Progenitor cell of endocrine pancreas (in vitro differentiated cells): ENCODE measurements at places on chromosomes 3 and 15. TPM values are rescaled to one million over a fixed set of nuclear protein-coding genes. Genes with fewer than 3 reads are reported as not detected.
A peak's percentile ranks its signal among the peaks of the same experiment; 100 is the strongest.

The GHSR gene
- total RNA-seq, result not detected in 2 replicates

DNA sequence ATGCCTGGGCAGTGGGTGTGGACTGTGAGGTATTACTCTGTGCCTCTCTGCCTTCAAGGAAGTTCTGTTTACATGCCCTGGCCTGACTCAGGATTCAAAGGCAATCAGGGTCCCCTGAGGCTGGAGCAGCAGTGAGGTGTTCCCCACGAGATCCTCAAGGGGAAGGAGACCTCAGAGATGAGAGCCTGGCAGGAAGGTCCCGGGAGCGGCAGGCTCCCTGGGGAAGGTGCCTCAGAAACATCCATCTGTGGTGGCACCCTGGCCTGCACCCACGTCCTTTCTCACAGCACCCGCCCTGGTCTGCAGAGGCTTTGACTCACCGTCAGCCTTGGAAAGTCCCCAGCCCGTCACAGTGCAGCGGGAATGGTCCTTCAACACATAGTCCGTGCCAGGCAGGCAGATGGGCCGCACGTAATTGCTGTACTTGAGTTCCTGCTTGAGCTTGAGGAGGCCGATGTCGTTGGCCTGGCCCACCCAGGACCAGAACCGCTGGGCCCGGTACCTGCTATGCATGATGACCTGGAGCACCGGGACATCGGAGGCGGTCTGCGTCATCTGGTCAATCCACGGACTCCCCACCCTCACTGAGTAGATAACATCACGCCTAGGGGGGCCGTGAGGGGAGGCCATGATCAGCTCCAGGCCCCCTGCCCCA is 3.6 kb downstream of the PRSS50 start:
- no peaks in the 10 kb centered on the region for H3K36me3 ChIP-seq
- H3K27me3 ChIP-seq, result peaks cover 12% of the 10 kb centered on the region
- H3K4me1 ChIP-seq, result no peaks in the 10 kb centered on the region
- DNase-seq, result no peak

GRCh38 chr3:64247991-64248646 is 22.9 kb upstream of the PRICKLE2 start:
- peaks cover 20% of the 10 kb centered on the region for H3K4me1 ChIP-seq
- H3K27me3 ChIP-seq, result no peaks in the 10 kb centered on the region
- H3K4me3 ChIP-seq, result no peak overlapping the region
- peaks cover 1% of the 10 kb centered on the region for H3K36me3 ChIP-seq
- H3K27ac ChIP-seq, result peak overlapping the region; percentile 61

The C3orf22 gene
- 0.26 and 0.44 TPM in 2 replicates for total RNA-seq

DNA sequence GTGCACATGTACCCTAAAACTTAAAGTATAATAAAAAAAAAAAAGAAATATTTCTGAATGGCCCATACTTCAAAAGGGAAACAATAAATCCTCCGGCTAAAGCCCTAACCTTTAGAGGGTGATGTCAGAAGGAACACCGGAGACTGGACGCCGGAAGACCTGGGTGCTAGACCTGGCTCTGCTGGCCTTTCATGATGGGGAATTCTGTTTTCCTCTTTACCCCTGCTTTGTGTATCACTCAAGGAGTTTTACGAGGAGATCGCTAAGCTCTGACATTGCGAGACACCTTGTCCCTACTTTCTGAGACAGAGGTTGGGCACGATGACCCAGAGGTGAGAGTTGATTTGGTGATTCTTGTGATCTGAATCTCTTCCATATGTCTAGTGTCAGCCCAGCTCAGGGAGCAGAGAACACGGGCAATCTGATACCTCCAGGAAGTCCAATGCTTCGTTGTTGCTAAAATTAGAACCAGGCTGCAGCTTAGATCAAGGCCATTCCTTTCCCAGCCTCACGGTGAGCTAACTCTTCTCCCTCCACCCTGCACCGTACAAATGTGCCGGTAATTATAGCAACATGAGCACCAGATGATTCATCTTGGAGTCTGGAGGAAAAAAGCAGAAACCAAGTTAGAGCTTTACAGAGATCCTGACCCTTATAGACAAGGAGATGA is 42.0 kb upstream of the CFAP161 start:
- no peaks in the 10 kb centered on the region for H3K36me3 ChIP-seq
- H3K4me3 ChIP-seq, result no peak overlapping the region
- peaks cover 9% of the 10 kb centered on the region for H3K27me3 ChIP-seq
- no peak for DNase-seq

DNA sequence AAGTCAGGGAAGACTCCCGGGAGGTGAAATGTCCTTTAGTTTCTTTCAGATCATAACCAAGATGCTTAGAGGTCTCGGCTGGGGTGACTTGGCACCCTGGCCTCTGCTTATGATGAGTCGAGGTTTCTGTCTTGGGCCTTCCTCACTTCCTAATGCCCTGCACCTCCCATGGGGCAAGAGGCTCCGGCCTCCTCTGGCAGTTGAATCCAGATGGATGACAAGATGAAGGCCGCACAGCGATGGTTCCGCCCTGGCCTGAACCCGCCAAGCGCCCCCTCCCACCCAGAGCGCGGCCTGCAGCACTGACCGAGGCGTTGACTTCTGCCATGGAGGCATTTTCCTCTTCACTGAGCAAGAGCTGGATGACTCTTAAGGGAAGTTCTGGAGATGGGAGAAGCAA is 31.3 kb downstream of the MUC20 start:
- H3K36me3 ChIP-seq, result no peaks in the 10 kb centered on the region
- no peak overlapping the region for H3K27ac ChIP-seq
- DNase-seq, result no peak
- H3K27me3 ChIP-seq, result peaks cover 33% of the 10 kb centered on the region

The SLC9A9 gene
- 0.17 and 0.78 TPM in 2 replicates for total RNA-seq

GRCh38 chr3:34421762-34422161 is 623.3 kb downstream of the PDCD6IP start:
- DNase-seq, result no peak
- H3K4me1 ChIP-seq, result no peaks in the 10 kb centered on the region
- H3K36me3 ChIP-seq, result no peaks in the 10 kb centered on the region
- H3K27me3 ChIP-seq, result no peaks in the 10 kb centered on the region

- peak overlapping the region; percentile 48 for H3K4me3 ChIP-seq
- peak; percentile 58 for DNase-seq
- H3K27me3 ChIP-seq, result peaks cover 7% of the 10 kb centered on the region
- H3K27ac ChIP-seq, result no peak overlapping the region
These were observed 190.7 kb upstream of the NDN start for GRCh38 chr15:23877502-23878412.

DNA sequence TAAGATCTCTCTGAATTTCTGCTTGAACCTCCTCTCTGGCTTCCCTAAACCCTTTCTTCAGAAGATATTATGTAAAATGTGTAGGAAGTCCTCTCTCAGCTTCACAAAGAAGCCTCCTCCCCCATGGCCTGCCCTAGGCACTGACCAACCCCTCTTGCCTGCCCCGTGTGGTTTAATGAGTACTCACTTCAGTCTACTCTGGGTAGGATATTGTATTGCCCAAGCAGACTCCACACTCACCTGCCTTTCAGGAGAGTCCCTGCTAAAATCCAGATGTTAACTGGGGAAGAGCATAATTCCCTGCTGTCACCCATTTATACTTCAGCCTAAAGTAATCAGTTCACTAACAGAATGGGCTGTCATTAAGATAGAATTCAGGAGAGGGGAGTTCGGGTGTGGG is 2.6 kb upstream of the AGBL1 start:
- no peak overlapping the region for H3K27ac ChIP-seq
- H3K36me3 ChIP-seq, result no peaks in the 10 kb centered on the region
- peaks cover 10% of the 10 kb centered on the region for H3K4me1 ChIP-seq
- peaks cover 13% of the 10 kb centered on the region for H3K27me3 ChIP-seq
- H3K4me3 ChIP-seq, result no peak overlapping the region
- DNase-seq, result no peak

GRCh38 chr3:50630877-50631276 is 13.9 kb downstream of the MAPKAPK3 start:
- no peaks in the 10 kb centered on the region for H3K27me3 ChIP-seq
- no peaks in the 10 kb centered on the region for H3K36me3 ChIP-seq
- H3K27ac ChIP-seq, result no peak overlapping the region
- no peak overlapping the region for H3K4me3 ChIP-seq
- H3K4me1 ChIP-seq, result no peaks in the 10 kb centered on the region

- H3K27me3 ChIP-seq, result peaks cover 15% of the 10 kb centered on the region
- DNase-seq, result no peak
- no peak overlapping the region for H3K4me3 ChIP-seq
- H3K36me3 ChIP-seq, result peaks cover 7% of the 10 kb centered on the region
- peaks cover 4% of the 10 kb centered on the region for H3K4me1 ChIP-seq
These were observed 47.8 kb upstream of the P2RY1 start for GRCh38 chr3:152786977-152787681.

The DPP8 gene
- 30.7 TPM in 2 replicates for total RNA-seq
